ENCODE measurements at places on chromosomes 3 and 15. TPM values are rescaled to one million over a fixed set of nuclear protein-coding genes. Genes with fewer than 3 reads are reported as not detected.

CCDC39 gene
- total RNA-seq: not detected

AP3B2 gene
- 11.5 TPM for total RNA-seq

SPINK8 gene
- not detected for total RNA-seq

DNA sequence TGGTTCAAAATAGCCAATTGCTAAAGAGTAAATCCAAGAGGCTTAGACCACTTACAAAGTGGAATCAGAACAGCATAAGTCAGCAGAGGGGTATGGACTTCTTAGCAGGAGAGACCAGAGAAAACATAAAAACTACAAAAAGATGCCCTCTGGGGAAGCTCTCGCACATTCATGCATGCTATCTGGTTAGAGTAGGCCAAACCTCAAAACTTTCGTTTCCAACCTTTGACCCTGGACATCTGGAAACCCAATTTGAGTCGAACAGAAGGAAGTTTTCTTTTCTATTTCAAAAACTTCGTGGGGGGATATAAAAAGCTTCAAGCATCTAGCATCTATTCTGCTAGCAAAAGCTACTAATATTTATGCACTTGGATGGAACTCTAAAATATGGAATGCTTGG, 523.9 kb upstream of the AGTR1 start:
- H3K36me3 ChIP-seq: no peaks in the 10 kb centered on the region
- H3K4me1 ChIP-seq: no peaks in the 10 kb centered on the region
- H3K27me3 ChIP-seq: no peaks in the 10 kb centered on the region

ARF4 gene
- total RNA-seq: 471 TPM

DNA sequence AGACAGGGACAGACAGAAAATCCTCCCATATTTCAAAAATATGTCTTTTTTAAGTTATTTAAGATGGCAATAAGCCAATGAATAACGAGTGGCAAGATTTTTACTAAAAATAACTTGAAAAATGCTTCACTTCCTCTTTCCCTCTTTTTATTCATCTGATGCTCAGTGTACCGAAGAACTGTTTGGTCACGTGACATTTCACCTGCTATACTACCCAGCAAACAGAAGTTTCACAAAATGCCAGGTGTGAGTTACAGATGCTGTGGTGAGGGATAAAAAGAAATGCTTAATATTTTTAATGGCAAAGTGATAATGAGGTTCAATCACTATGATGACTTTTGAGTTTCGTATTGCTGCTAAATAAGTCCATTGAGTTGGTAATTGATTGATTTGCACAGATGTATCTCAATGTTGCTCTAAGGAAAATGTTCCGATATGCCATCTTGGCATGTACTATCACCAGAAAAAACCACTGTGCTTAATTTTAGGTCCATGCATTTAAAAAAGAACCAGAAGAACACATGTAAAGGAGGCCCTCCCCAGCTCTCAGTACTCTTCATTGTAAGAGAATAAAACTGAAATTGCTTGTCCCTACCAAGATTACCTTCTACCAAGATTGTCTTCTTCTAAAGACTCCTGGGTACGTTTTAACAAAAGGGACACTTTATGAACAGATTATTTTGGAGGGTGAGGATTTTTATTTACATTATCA, 26.0 kb upstream of the SEC62 start:
- H3K27me3 ChIP-seq: peaks cover 3% of the 10 kb centered on the region
- H3K27ac ChIP-seq: no peak overlapping the region
- no peak overlapping the region for H3K4me3 ChIP-seq
- H3K36me3 ChIP-seq: no peaks in the 10 kb centered on the region
- no peaks in the 10 kb centered on the region for H3K4me1 ChIP-seq
- no peak for DNase-seq

CCR4 gene
- total RNA-seq: not detected

DNA sequence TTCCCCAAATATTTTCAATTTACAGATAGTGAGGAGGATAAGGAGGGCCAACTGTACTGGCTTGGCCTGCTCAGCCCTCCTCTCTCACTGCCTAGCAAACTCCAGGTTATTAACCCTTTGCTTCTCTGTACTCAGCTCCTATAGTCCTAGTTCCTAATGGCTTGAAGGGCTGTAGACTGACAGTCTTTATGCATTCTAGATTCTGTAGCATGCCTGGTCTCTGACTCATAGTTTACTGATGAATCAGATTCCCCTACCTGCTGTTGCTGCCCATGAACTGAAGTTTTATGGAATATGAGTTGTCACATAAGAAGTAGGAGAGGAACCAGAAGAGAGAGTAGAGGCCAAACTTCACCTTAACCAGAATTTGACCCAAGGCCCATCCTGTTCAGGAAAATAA, 27.1 kb upstream of the MAP3K13 start:
- no peaks in the 10 kb centered on the region for H3K27me3 ChIP-seq
- DNase-seq: peak; percentile 59
- no peak overlapping the region for H3K4me3 ChIP-seq
- no peaks in the 10 kb centered on the region for H3K4me1 ChIP-seq
- no peak overlapping the region for H3K27ac ChIP-seq

- peak; percentile 93 for DNase-seq
- H3K27me3 ChIP-seq: no peaks in the 10 kb centered on the region
- H3K4me1 ChIP-seq: peaks cover 13% of the 10 kb centered on the region
- H3K27ac ChIP-seq: no peak overlapping the region
- no peak overlapping the region for H3K4me3 ChIP-seq
Measured at GRCh38 chr3:117788061-117788460, 1078.5 kb downstream of the TUSC7 start.

DNA sequence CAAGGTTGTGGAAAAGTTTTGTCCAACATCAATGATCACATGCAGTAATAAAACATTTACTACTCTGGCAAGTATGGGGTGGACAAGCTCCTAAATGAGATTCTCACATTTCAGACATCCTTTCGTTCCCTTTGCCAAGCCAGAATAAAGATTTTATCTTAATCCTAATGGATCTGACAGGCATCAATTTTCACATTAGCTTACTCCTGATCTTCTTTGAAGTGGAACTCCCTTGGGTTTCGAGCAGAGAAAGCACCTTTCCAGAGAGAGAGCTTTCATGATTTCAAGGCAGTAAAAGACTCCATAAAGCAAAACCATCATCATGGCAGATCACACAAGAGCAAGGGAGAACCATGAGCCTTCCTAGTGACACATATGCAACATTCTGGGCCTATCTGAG, 27.3 kb upstream of the EID1 start:
- H3K4me3 ChIP-seq: no peak overlapping the region
- no peak for DNase-seq
- no peaks in the 10 kb centered on the region for H3K27me3 ChIP-seq
- H3K36me3 ChIP-seq: no peaks in the 10 kb centered on the region
- H3K4me1 ChIP-seq: peaks cover 4% of the 10 kb centered on the region

- DNase-seq: peak; percentile 91
- H3K4me1 ChIP-seq: peaks cover 26% of the 10 kb centered on the region
- H3K27ac ChIP-seq: peak overlapping the region; percentile 66
- H3K36me3 ChIP-seq: no peaks in the 10 kb centered on the region
- H3K4me3 ChIP-seq: no peak overlapping the region
Measured at GRCh38 chr3:193297421-193297820, 56.4 kb downstream of the PLAAT1 start.

- no peak overlapping the region for H3K27ac ChIP-seq
- H3K4me3 ChIP-seq: no peak overlapping the region
- no peaks in the 10 kb centered on the region for H3K27me3 ChIP-seq
- DNase-seq: no peak
Measured at GRCh38 chr15:32674681-32675080, 33.2 kb downstream of the SCG5 start.

GRCh38 chr3:135109681-135110080, 314.6 kb downstream of the EPHB1 start:
- no peaks in the 10 kb centered on the region for H3K27me3 ChIP-seq
- no peaks in the 10 kb centered on the region for H3K4me1 ChIP-seq
- no peak for DNase-seq
- H3K27ac ChIP-seq: no peak overlapping the region

THSD4 gene
- 0.99 TPM for total RNA-seq

DNA sequence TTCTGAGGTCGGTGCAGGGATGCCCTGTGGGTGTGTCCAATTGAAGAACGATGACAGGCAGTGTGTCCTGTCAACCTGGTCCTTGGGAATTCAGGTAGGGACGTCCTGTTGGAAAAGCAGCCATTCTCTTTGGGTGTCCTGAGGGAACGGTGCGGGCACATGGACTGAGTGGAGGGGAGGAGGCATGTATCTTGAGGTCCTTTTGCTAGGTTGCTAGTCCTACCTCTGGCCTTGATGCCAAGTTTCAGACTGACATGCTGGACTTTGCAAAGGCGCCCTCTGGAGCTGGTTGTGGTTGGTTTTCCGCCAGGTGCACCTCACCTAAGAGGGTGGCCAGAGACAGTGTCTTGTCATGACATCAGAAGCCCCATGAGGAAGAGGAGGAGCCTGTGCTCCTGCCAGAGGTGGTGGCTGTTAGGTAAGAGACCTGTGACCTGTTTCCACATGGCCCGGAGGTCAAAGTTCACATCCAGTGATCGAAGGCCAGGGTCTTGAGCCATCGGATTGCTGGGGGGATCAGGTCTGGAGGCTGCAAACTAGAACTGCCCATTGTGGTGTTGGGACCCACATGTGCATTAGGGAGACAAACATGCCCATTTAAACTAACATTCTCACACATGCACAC, 106.3 kb downstream of the SNRPN start:
- H3K4me1 ChIP-seq: no peaks in the 10 kb centered on the region
- no peak for DNase-seq
- H3K27me3 ChIP-seq: no peaks in the 10 kb centered on the region

TOMM70 gene
- 48.9 TPM for total RNA-seq

DNA sequence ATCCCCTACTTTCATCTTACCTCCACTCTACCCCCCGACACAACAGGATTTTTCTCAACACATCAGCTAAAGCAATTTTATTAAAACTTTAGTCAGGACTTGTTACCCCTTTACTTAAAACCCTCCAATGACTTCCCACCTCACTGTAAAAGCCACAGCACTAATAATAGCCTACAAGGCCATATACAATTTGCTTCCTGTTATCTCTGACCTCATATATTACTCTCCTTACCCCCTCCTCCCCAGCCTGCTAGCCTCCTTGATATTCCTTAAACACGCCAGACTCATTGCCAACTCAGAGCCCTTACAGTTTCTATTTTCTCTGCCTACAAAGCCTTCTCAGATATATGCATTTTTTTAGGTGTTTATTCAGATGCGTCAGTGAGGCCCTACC, 54.4 kb downstream of the DCUN1D1 start:
- no peak overlapping the region for H3K4me3 ChIP-seq
- H3K27ac ChIP-seq: no peak overlapping the region
- no peaks in the 10 kb centered on the region for H3K27me3 ChIP-seq
- no peaks in the 10 kb centered on the region for H3K36me3 ChIP-seq
- no peaks in the 10 kb centered on the region for H3K4me1 ChIP-seq
- no peak for DNase-seq

DNA sequence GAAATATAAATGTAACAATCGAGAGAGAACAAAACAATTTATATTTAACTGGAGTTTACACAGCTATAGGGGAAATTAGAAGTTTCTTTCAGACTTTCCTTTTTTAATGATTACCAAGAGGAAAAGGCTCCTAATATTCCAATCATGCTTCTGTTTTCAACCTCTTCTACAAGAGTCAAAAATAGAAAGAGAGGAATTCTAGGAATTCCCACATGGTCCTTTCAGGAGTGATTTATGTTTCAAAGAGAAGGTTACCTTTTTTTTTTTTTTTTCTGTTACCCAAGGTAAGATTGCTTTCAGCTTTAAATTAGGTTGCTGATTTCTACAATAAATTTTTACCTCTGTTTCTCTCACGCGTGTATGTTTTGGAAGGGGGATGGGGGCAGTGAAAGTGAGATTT, 355.3 kb upstream of the DCBLD2 start:
- DNase-seq: no peak
- no peaks in the 10 kb centered on the region for H3K36me3 ChIP-seq
- H3K4me3 ChIP-seq: no peak overlapping the region
- H3K27ac ChIP-seq: no peak overlapping the region

FSTL1 gene
- total RNA-seq: 1,010 TPM

- H3K27ac ChIP-seq: no peak overlapping the region
- no peak for DNase-seq
- H3K4me3 ChIP-seq: peak overlapping the region; percentile 85
- no peaks in the 10 kb centered on the region for H3K36me3 ChIP-seq
- no peaks in the 10 kb centered on the region for H3K27me3 ChIP-seq
Measured at GRCh38 chr3:48241796-48242455, 1.0 kb downstream of the ZNF589 start.

BUB1B gene
- 3.2 TPM for total RNA-seq

FRMD4B gene
- total RNA-seq: 9.2 TPM

- no peaks in the 10 kb centered on the region for H3K36me3 ChIP-seq
- no peaks in the 10 kb centered on the region for H3K27me3 ChIP-seq
- no peaks in the 10 kb centered on the region for H3K4me1 ChIP-seq
- H3K27ac ChIP-seq: no peak overlapping the region
- no peak for DNase-seq
Measured at GRCh38 chr3:114356066-114356465, 62.2 kb downstream of the TIGIT start.

DNA sequence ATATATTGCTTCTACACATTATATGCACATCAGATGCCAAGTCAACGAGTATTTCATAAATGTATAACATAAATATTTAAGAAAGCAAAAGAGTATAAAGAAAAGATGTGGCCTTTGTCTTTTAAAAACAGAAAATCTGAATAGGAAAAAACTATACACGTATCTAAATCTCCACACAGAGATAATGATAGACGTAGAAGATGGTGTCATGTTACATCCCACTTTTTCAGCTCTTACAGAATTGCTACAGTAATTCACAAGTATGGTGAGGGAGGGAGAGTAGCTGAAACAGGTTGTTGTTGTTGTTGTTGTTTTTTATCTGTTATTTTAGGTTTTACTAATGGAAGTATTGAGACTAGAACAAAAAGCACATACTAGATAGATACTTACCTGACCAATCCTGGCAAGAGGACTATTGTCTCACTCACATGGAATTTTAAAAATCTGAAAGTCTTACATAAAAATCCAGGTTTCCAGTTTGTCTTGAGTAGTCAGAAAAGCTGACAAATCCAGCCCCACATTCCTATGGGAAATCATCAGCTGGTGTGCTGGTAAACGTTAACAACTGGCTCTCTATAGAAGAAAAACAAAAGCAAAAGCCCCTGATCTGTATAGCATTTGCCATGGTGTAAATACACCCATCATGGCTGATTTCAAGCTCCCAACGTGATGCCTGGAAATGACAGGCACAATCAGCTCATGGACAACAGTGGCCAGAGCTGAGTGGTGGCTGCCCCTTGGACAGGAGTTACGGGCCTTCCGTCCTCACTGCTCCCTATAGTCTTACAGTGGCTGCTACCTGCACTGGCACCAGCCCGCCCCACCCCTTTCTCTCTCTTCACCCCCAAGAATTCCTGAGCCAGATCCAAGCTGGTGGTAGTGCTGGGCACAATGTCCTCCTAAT, 47.4 kb upstream of the VGLL4 start:
- peak overlapping the region; percentile 25 for H3K27ac ChIP-seq
- no peaks in the 10 kb centered on the region for H3K27me3 ChIP-seq
- DNase-seq: peak; percentile 71
- no peaks in the 10 kb centered on the region for H3K4me1 ChIP-seq
- H3K4me3 ChIP-seq: no peak overlapping the region

Data from astrocyte (in vitro differentiated cells and primary cell).